ENCODE measurements at places on chromosomes 7 and 10.

- no peak for DNase-seq
These were observed 552 bp downstream of the MKX start for GRCh38 chr10:27744802-27745731.

GRCh38 chr10:49643241-49644034 lies 29.6 kb downstream of the CHAT start:
- DNase-seq = no peak

- no peak for DNase-seq
These were observed 23.9 kb upstream of the PLPP4 start for GRCh38 chr10:120433141-120433540.

- no peak for DNase-seq
These were observed at the start of gene CALD1 for GRCh38 chr7:134778941-134779740. CALD1 (plus strand) TSS chr7:134779634; CDS start chr7:134867734, 88,100 bp downstream.

GRCh38 chr10:42149722-42150427 lies 488.5 kb downstream of the ZNF33B start:
- no peak for DNase-seq

- DNase-seq = no peak
These were observed 207.0 kb downstream of the JAZF1 start for GRCh38 chr7:27973625-27974024.

All from stimulated activated CD4-positive, alpha-beta T cell treated with anti-CD3 and anti-CD28 coated beads, Interleukin-12 subunit alpha, Interleukin-12 subunit beta, amount 100 ng/mL, for 24 hours (primary cell).